ENCODE measurements at places on chromosomes 4 and X. TPM values are rescaled to one million over a fixed set of nuclear protein-coding genes. Genes with fewer than 3 reads are reported as not detected.

EGF gene
- 15.6 TPM for total RNA-seq

SLITRK2 gene
- 0.02 TPM for total RNA-seq

LRIT3 gene
- not detected for total RNA-seq

GK2 gene
- total RNA-seq, result not detected

DNA sequence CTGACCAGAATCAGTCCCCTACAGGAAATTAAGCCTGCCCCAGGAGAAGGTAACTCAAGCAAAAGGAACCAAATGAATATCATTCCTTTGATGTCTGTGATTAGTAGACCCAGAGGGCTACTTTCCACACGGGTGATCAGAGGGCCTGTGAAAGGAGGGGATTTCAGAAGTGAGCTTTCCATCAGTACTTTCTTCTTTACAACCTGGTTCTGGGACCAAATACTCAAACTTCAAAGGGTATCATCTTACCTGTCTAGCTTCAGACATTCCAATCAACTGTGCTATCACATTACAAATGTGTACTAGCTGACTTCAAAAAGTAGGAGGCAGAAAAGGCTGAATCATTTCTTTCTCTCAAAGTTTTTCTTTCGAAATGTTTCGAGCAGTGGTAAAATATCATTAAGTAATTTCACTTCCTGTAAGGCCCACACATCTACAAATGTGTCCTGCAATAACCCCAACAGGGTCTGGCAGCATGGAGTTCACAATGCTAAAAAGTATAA, 23.9 kb downstream of the ACSL4 start:
- DNase-seq, result no peak

DNA sequence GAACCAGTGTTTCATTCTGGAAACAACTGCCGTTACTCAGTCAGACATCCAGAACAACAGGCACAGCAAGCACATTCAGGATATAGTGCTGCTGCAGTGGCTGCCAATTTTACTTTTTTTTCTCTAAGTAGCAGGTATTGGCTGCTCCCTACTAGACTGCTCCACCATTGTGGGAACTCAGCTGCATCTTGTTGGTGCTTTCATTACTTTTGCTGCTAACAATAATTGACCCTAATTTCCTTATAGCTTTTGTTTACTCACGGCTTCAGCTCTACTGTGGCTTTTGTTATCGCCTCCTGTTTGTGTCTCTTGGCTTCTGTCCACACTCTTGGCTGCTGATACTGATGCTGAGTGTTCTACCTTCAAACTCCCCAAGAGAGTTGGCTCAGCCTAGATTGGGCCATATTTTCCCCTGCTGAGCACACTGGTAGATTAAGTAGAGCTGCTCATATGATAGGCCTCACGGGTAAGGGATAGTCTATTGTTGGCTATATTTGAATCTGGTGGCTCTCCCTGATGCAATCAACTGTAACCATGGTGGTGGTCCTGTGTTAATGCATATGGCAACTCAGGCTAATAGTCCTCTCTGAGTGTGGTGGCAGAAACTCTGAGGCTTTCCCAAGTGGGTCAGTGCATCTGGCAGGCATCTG, 44.5 kb upstream of the IL2 start:
- no peak for DNase-seq

DNA sequence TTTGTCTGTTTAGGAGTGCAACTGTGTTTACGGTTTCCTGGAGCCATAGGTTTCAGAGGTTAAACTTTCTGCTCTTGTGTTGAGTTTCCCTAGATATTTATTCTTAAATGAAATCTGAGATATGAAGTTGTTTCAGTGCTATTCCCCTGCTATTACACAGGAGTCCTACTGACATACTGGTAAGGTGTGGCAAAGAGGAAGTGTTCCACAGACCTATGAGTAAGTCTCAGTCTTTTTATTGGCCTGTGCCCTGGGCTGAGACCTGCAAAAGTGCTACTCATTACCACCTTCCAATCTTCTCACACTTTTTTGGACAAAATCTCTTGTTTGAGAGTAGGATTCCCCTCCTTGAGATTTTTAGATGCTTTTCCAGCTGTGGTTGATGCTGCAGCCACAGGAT, 35.6 kb upstream of the MAGEA8 start:
- no peak for DNase-seq

GRCh38 chr4:86706923-86707597, 112.9 kb downstream of the PTPN13 start:
- no peak for DNase-seq

GRCh38 chr4:28686618-28687017, 1826.0 kb downstream of the STIM2 start:
- DNase-seq, result peak; percentile 3

DNA sequence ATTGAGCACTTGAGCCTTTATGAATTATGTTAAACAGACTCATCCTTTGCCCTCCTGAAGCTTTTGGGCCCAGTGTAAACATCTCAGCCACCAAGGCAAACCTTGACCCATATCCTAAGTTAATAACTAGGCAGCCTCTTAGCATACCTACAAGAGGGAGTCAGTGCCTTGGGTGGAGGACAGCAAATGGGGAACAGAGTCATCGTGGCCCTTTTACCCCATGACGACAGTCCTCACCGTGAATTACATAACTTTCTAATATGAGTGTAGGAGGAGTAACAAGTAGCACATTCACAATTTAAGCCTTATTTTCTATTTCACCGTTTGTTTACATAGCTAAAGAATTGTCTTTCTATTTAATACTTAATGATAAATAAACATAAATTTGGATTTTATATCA, 16.8 kb downstream of the CLDN22 start:
- DNase-seq, result no peak

DNA sequence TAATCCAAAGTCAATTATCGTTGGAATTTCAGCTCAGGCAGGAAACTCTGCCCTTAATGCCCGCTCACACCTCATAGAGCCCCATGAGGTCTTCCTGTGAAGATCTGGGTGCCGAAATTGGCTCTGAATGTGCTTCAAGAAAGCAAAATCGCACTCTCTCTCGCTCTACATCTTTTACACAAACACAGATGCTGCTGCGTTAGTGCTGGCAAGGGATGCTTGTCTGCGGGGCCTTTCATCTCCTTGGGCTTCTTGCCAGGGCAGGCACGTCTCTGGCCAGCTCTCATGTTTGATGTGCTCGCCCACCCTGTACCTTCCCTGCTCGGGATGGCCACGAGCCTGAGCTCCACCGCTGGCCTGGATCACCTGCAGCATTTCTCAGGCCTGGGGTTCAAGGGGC, 66.5 kb downstream of the CLCN4 start:
- no peak for DNase-seq

- DNase-seq, result no peak
These were observed 91.6 kb downstream of the AREG start for GRCh38 chr4:74536557-74536956.

DNA sequence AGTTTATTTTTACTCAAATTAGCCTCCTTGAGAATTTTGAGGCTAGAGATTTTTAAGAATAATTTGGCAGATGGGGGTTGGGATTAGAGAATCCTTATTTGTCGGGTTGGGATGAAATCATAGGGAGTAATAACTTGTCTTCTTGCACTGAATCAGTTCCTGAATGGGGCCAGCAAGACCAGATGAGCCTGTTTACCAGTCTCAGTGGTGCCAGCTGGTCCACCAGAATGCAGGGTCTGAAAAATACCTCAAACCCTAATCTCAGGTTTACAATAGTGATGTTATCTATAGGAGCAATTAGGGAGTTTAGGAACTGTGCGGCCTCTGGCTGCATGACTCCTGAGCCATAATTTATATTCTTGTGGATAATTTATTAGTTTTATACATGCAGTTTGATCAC, 705.9 kb upstream of the AGA start:
- no peak for DNase-seq

GRCh38 chrX:50827996-50828395, 14.0 kb upstream of the SHROOM4 start:
- DNase-seq, result peak; percentile 7

Measured in NCI-H460 (cell line).